ENCODE measurements at places on chromosomes 7 and 10. TPM values are rescaled to one million over a fixed set of nuclear protein-coding genes. Genes with fewer than 3 reads are reported as not detected.

The PIK3CG gene
- total RNA-seq, result not detected

The CRPPA gene
- total RNA-seq, result 1.2 TPM

The BCL7B gene
- total RNA-seq, result 16.1 TPM

The FAS gene
- 60.1 TPM for total RNA-seq

The KCNH2 gene
- total RNA-seq, result 0.08 TPM

The SGPL1 gene
- 30.4 TPM for total RNA-seq

The TRIL gene
- 1.1 TPM for total RNA-seq

The MRLN gene
- total RNA-seq, result not detected

The RGR gene
- not detected for total RNA-seq

The FEZF1 gene
- not detected for total RNA-seq

The LSM8 gene
- total RNA-seq, result 42.9 TPM

The SLC16A9 gene
- 0.23 TPM for total RNA-seq

The GFRA1 gene
- 0.35 TPM for total RNA-seq

The DLX5 gene
- total RNA-seq, result not detected

The UNCX gene
- not detected for total RNA-seq

The STEAP1B gene
- 7.3 TPM for total RNA-seq

The RAMP3 gene
- total RNA-seq, result not detected

The NFE2L3 gene
- 0.12 TPM for total RNA-seq

The GHRHR gene
- total RNA-seq, result not detected

The CALN1 gene
- total RNA-seq, result not detected

The CALML5 gene
- not detected for total RNA-seq

The TBX20 gene
- total RNA-seq, result 13.5 TPM

The NUP205 gene
- 33.1 TPM for total RNA-seq

The TEX47 gene
- not detected for total RNA-seq

The FOXI2 gene
- not detected for total RNA-seq

The TRIM50 gene
- total RNA-seq, result not detected

The TAS2R41 gene
- total RNA-seq, result not detected

The FZD1 gene
- total RNA-seq, result 31.7 TPM

The WDFY4 gene
- not detected for total RNA-seq

The GPR26 gene
- not detected for total RNA-seq

The TSPAN13 gene
- total RNA-seq, result 30.8 TPM
